ENCODE measurements at places on chromosomes 3 and 15.

DNA sequence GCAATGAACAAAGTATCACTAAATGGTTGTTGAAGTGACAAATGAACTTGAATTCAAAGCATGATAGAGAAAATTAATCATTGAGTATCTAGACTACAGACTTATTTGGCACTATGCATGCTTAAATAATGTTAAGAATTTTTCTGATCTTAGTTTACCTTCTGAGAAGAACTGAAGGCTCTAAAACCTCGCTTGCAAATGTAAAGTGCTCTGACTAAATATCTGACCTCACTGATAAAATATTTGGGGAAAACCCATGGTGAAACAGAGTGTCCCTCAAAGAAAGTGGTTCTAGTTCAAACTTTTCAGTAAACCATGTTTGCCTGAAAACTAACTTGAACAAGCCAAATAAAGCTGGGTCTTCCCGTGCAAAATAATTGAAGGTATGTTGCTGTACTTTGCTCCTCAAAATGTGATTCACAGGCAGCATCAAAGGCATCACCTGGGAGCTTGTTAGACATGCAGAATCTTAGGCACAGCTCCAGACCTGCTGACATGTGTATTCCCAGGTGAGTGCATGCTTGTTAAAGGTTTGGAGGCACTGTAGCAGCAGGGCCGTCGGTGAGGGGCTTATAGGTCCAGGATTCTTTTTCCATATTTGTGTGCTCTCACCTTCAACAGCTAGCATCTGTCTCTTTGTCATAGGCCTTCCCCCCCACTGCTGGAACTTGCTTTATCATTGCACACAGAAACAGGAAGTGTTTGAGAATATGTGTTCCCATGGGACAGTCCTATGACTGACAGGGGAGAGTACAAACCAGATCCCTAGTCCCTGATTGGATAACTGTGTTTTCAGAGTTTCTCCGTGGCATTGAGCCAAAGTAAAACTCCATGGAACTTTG lies 524.2 kb upstream of the LMCD1 start:
- no peak for DNase-seq

- no peak for DNase-seq
These were observed 857 bp downstream of the AEN start for GRCh38 chr15:88621789-88622604.

DNA sequence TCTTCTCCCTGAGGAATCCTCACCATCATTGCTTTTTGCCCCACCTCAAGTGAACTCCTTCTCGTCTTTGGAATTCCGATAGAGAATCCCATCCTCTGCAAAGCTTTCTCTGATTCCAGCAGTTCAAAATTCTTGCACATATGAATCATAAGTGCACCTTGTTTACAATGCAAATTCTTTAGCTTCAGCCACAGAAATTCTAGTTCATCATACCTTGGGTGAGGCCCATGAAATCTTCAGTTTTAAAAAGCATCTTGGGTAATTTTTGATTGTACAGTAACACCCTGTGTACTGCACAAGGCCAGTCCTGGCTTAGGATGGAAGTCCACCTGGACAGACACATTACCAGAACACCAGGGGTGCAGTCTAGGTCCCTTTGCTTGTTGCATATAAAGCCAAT lies 30.8 kb downstream of the MDFIC2 start:
- DNase-seq = no peak

DNA sequence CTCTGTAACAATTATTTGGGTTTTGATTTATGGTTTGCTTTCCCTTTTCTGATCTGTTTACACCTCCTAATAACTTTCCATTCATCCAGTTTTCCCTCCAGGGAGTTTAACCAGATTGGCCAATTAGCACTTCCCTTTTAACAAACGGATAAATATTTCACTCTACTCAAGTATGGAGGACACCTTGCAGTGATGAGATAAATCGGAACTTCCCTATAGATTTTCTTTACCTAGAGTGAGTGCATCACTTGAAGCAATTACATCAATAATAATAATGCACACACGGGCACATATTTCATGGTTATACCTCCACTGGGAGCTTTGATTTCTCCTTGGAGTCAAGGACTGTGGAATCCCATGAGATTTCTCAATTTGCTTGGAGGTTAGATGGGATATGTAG lies 239.1 kb upstream of the CFAP20DC start:
- no peak for DNase-seq

DNA sequence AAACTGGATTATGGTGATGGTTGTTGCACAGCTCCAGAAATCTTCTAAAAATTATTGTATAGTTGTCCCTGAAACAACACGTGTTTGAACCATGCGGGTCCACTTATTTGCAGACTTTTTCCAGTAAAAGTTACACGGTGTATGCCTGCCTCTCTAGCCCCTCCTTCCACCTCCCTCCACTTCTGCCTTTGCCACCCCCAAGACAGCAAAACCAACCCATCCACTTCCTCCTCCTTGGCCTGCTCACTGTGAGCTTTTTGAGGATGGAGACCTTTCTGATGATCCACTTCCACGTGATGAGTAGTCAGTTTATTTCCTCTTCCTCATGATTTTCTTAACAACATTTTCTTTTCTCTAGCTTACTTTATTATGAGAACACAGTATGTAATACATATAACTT lies 5.4 kb downstream of the CYFIP1 start:
- no peak for DNase-seq

DNA sequence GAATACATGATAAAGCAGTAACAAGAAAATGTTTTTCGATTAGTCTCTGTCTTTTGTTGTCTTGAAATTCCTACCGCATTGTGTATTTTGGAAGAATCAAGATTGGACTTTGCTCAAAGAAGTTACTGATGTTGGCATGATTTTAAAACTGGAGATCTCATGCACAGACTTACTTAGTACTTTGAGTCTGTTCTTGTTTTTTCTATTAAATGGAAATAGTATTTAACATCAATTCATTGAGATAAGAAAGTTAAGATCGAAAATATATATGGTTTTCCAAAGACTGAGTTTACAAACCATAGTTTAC lies 2.6 kb downstream of the ABHD10 start:
- DNase-seq = no peak

GRCh38 chr3:36926292-36926897 lies 18.5 kb downstream of the TRANK1 start:
- no peak for DNase-seq

- no peak for DNase-seq
These were observed 122.5 kb upstream of the SNRPN start for GRCh38 chr15:24832282-24832681.

DNA sequence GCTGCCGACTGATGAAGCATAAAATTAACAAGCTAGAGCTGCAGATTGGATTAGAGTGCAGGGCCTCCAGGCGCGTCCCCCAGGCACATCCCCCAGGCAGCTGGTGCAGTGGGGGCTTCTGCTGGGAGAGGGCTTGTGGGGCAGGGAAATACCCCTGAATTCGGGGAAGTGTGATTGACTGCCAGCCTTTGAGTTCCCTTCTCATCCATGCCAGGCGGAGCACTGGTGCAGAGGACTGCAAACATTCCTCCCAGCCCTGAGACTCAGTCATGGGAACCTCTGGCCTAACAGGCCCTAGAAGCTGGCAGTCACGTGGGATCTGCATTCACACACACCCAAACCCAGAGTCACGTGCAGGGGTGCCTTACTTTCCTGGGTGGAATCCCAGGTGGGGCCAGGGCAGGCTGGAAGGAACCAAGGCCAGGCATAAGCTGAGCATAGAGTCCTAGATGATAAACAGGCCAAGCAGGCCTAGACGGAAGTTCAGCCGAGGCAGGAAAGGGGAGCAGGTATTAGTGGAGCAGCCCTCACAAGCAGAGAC lies 46.2 kb upstream of the SEC22A start:
- no peak for DNase-seq

DNA sequence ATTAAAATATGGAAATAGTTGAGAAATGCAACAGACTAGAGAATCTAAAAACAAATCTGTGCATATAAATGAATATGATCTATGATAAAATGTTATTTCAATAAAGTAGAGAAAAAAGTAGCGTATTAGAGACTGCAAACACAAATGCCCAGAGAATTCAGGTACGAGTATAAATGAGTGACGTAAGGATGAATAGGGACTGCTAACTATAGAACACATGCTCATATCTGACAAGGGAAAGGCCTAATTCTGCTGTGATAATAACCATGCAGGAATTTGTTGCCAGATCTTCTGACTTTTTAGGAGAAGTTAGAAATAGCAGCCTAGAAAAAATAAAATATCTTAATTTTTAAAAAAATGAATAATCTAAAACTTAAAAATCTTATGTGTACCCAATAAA lies 73.1 kb downstream of the ESYT3 start:
- no peak for DNase-seq

- no peak for DNase-seq
These were observed 79.8 kb downstream of the PLCH1 start for GRCh38 chr3:155664925-155665695.

GRCh38 chr3:155497930-155498647 lies 204.6 kb upstream of the STRIT1 start:
- DNase-seq = no peak

GRCh38 chr3:125382298-125382697 lies 7.2 kb upstream of the ZNF148 start:
- DNase-seq = no peak

- no peak for DNase-seq
These were observed 77.1 kb downstream of the CORO2B start for GRCh38 chr15:68655686-68656437.

DNA sequence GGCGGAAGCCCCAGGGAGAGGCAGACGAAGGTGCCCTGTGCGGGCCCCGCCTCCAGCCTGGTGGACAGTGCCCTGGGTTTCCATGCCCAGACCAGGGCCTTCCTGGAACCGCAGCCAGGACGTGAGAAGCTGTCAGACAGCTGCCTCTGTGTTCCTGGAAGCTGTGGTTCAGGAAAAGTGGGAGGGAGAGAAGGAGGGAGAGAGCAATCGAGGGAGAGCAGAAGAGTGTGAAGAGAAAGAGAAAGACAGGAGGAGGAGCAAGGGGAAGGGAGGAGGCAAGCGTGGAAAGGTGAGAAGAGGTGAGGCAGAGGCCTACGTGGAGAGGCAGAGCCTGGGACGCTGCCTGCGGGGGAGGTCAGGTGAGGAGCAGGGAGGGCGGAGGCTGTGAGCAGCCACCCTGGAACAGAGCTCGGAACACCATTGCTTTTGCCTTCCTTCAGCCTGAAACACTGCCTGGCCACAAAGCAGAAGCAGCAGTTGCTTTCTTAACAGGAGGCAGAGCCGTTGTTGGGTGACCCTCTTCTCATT lies 18.6 kb downstream of the ZDHHC19 start:
- no peak for DNase-seq

GRCh38 chr15:70835415-70835814 lies 18.5 kb downstream of the LARP6 start:
- DNase-seq = no peak

- DNase-seq = no peak
These were observed 44.1 kb upstream of the LRRC58 start for GRCh38 chr3:120393243-120393642.

DNA sequence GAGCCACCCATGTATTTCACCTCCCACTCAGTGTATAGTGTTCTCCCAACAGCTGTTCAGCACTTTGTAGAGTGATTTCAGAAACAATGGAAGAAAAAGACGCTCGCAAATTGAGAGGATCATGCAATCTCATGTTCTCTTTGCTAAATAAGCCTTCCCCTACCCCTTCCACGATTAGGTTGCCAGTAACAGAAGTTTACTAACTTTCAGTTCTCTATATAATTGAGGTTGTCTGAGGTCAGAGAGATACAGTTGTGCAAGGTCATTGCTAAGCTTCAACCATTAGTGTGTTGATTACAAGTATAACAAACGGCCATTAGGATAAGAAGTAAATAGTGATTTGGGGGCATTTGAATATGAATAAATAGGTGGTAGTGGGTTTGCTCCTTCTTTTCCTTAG lies 99.6 kb downstream of the TUSC7 start:
- DNase-seq = no peak

GRCh38 chr3:32757618-32758374 lies 60.0 kb upstream of the TRIM71 start:
- DNase-seq = no peak

GRCh38 chr3:53213276-53213675 lies 42.5 kb downstream of the TKT start:
- DNase-seq = no peak

GRCh38 chr15:53980021-53980420 lies 1.8 kb downstream of the UNC13C start:
- DNase-seq = no peak

DNA sequence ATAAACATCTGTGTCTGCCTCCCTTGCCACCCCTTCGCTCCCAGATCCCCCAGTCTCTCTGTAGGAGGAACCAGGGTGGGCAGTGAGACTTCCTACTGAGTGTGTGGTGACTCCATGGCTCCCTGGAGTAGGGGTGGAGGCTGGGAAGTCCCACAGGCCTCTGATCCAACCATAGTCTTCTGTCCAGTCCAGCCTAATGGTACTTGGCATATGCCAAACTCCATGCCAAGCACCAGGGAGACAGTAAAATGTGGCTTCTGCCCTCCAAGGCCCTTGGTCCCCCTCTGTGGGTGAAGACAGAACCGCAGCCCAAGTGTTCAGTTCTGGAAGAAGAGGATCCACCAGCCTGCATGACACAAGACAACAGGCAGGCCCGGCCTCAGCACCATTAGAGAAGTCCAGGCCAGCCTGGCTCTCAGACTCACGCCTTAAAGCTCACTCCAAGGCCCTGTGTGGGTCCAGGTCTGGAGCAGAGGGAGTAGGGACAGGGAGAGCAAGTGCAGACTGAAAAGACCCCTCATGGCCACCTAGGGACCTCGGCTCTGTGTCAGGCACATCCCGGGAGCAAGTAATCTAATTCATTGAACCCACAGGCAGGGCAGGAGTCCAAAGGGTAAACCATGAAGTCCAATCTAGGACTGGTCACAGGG lies 112.7 kb downstream of the ETFA start:
- no peak for DNase-seq

- no peak for DNase-seq
These were observed 1.2 kb downstream of the GNAI2 start for GRCh38 chr3:50237133-50237651.

GRCh38 chr3:141553055-141553454 lies 66.2 kb downstream of the RASA2 start:
- no peak for DNase-seq

- DNase-seq = no peak
These were observed 350.8 kb downstream of the PTPRG start for GRCh38 chr3:61912158-61912557.

Measured in natural killer cell treated with Interleukin-12 subunit alpha and Interleukin-12 subunit beta and Interleukin-15 and Interleukin-18, amount 100 ng/mL, for 72 hours (primary cell).